ENCODE measurements at places on chromosomes 13 and 19.
A peak's percentile ranks its signal among the peaks of the same experiment; 100 is the strongest.

GRCh38 chr13:105220063-105220462 is 1315.4 kb downstream of the EFNB2 start:
- DNase-seq: no peak

DNA sequence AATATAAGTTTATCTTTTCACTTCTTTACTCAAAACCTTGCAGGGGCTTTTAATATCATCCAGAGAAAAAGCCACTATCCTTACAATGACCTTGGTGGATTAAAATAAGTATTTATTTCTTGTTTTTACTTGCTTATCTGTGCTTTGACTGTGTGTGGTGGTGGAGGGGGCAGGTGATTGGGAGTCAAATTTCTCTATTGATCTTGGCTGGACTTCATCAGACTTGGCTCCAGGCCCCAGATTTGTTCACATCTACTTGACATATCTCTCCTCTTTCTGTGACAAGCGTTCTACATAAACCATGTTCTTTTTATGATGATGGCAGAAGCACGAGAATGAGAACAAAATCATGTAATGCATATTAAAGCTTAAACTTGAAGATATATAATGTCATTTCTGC is 670.8 kb downstream of the PCDH17 start:
- no peak for DNase-seq

DNA sequence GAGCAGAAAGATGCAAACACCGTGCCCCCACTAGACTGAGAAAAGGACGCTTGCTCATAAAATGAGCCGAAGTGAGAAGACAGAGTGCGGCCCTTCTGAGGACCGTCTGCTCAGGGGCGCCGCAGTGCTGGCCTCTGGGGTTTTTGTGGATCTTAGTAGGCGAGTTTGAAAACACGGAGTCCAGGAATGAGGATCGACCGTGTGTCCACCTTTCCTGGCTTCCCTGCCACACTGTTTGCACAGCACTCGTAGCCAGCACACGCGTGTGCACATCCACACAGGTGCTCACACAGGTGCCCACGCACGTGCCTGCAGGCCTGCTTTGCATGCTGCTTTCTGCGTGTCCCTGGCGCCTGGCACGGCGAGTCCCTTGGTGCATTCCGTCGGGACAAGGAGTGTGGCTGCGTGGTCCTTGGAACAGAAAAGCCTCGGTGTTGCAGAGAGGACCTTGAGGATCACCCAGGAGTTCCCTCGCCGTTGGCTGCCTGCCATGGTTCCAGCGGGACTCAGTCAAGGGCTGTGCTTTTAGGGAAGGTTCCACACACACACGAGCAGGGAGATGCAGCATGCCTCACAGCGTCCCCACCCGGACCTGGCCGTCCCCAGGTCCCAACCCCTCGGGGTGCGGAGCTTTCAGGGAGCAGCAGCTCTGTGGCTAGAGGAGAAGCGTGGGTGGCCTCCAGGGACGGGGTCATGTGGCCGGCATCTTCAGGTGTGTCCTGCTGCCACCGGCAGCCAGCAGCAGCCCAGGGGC is 10.1 kb upstream of the ZNF554 start:
- DNase-seq: no peak

DNA sequence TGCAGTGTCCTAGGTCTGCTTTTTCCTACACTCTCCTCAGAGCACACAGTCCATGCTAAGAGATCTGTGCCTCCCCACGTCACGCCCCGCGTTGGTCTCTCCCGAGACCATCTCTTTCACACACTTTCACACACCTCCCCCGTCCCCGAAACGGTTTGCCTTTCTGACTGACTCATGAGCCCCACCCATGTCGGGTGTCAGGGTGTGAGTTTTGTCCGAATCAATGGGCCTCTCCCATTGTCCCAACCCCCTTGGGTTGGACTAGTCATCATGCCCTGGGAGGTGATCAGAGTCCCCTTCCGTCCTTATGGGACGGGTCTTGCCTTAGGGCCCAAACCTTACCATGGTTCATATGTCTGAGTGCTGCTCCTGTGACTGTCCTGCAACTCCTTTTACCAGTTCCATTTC is 214.0 kb upstream of the HTR2A start:
- DNase-seq: no peak

GRCh38 chr19:4539693-4540581 is at the start of gene LRG1:
Gene LRG1 (minus strand): TSS chr19:4540036. CDS start chr19:4540013, 23 bp downstream.
- no peak for DNase-seq

- no peak for DNase-seq
Measured at GRCh38 chr13:111338841-111339240, 18.4 kb downstream of the TEX29 start.

DNA sequence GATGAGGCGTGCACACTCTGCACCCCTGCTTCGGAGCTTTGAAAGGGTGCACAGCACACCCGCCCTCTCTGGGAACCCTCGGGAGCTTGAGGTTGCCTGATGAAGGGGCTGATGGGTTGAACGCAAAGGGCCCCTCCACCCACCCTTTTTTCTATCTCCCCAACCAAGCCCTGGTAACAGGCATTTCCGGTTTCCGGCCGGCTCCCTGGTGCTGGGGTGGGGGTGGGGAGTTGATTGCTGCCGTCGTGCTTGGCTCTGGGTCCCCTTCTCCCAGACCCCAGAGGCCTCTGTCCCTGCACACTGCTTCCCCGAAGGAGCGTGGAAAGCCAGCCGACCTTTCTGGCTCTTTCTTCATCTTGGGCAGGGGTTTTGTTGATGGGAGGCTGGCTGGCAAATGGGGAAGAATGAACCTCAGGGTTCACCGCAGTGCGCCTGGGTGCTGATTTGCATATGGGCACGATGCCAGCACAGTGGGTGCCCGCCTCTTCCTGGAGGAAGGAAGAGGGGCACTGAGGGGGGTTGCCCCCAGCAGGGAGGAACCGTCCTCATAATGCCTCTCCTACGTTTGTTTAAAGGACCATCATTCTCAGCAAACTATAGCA is 29.1 kb downstream of the VAV1 start:
- DNase-seq: peak; percentile 48

- no peak for DNase-seq
Measured at GRCh38 chr13:46102255-46102605, 2.6 kb downstream of the CPB2 start.

DNA sequence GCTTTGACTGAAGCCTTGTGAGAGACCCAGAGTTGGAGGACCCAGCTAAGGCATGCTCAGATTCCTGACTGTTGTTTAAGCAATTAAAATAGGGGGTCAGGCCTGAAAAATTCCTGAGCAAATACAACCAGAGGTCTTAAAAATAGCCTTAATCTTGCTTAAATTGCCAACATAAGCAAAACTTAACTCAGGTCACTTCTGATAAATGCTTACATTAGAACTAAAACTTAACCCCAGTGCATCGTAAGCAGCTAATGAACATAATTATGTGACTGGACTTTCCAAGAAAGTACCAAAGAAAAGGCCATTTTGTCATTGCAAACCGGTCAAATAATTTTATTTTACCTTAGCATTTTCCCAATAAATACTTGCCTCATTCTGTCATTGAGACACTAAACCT is 294.5 kb downstream of the ENOX1 start:
- DNase-seq: no peak

DNA sequence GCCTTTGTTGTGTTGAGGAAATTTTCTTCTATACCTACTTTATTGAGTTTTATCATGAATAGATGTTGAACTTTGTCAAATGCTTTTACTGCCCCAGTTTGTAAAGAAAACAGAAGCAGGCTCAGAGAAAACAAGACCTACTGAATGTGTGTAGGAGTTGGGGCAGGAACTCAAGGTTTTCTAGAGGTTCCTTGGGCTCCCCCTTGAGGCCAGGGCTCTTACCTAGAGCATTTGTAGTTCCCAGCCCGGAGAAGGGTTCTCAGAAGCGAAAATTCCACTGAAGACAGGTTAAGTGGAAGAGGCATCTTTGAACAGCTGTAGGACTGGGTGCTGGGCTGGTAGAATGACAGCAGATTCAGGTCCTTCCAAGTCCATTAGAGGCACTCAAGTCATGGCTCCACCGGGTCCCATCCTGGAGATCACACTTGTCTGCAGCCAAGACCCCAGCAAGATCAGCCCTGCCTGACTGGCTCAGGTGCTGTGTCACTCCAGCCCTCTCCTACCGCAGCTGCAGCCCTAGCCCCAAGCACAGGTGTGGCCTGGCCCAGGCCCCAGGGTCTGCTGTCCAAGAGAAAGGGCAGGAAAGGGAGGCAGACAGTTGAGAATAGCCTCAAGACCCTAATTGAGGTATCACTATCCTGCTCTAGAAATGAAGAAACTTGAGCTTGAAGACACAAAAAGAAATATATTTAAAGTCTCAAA is 425.5 kb downstream of the PCDH20 start:
- peak; percentile 64 for DNase-seq

- peak; percentile 26 for DNase-seq
Measured at GRCh38 chr19:8017808-8018207, 12.4 kb upstream of the ELAVL1 start.

- DNase-seq: no peak
Measured at GRCh38 chr13:74128156-74128767, 5.9 kb downstream of the KLF12 start.

DNA sequence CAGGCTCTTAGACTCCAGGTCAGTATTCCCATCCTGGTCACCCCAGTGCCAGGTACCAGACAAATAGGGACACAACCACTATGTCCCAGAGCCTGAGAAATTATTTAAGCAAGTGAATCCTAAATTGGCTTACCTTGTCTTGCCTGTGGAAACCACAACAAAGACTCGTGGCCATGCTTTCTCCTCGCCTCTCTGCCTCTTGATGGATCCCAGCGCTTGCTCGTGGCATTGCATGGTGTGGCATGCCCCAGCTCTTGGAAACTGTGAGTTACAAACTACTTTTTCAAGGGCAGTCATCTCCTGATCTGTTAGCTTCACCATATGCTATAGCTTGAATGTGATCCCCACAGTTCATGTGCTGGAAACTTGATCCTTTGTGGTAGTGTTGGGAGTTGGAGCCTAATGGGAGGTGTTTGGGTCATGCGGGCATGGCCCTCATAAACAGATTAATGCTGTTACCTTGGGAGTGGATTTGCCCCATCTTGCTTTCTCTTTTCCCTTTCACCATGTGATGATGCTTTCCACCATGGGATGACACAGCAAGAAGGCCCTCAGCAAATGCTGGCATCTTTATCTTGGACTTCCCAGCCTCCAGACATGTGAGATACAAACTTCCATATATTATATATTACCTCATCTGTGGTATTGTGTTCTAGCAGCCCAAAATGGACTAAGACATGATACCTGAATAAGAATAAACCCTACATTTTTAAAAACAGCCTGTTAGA is 31.2 kb downstream of the SPRYD7 start:
- DNase-seq: no peak

GRCh38 chr19:14091813-14092462 is 1.4 kb upstream of the SAMD1 start:
- peak; percentile 30 for DNase-seq

GRCh38 chr13:111115965-111116521 is 933 bp downstream of the ARHGEF7 start:
- peak; percentile 67 for DNase-seq

DNA sequence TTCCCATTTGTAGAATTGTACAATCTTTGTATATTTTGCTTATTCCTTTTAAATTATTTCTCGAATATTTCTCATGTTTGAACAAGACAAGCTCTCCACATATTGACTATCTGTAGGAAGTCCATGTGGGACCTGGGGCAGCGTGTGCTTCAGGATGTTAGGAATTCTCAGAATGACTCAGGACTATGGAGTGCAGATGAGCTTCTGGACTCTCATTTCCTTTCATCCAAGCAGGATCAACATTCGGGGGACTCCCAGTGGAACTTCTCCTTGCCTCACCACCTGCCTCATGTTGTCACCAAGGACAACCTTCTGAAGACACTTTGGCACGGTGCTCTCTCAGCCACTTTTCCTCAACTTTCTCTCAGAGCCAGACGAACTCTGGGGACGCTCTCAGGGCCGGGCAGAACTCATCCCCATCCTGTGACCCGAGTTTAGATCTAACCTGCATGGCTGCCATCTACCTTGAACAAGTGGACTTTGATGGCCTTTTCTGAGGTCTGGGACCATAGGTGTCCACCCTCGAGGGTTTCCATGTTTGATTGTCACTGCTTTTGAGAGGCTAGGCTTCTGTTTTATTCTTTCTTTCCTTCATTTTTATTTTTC is 441.7 kb downstream of the IRS2 start:
- DNase-seq: peak; percentile 9

DNA sequence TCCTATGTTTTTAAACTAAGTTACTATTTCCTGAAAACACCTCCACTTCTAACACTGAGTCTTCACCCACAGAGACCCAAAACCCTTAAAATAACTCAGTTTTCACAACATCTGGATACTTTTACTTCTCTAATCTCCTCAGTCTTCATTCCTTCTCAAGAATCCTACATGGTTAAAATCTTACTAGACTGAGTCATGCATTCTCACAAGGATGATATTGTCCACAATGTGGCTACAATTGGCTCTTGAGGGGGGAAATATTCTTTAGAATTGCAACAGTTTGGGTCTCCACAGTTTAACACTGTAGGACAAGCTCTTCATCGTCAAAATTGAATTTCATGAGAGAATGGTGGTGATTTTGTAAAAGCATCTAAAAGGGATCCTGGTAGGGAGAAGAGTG is 397.1 kb downstream of the SLITRK5 start:
- no peak for DNase-seq

DNA sequence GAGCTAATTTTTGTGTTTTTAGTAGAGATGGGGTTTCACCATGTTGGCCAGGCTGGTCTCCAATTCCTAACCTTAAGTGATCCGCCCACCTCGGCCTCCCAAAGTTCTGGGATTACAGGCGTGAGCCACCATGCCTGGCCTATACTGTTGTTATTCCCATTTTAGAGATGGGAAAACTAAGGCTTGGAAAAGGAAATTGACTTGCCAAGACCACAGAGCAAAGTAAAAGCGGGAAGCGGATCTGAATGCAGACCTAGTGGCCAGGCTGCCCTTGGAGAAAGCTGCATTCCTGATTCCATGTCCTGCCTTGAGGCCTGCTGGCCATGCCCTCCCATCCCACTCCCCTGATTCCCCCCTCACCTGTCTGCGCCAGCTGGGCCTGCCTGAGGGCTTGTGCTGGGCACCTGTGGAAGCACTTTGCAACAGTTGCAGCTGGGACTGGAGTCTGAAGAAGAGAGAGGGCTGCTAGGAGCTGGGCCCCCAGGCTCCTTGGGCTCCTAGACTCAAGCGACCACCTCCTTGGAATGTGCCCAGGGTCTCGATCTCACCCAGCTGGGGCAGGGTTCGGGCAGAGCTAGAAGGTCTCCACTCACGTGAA is 5.7 kb downstream of the PALM3 start:
- peak; percentile 22 for DNase-seq

- no peak for DNase-seq
Measured at GRCh38 chr13:83499286-83499685, 383.0 kb downstream of the SLITRK1 start.

- no peak for DNase-seq
Measured at GRCh38 chr13:79290595-79291244, 115.3 kb downstream of the RBM26 start.

GRCh38 chr19:21082011-21082975 is at the start of gene ZNF714:
Gene ZNF714 (plus strand): TSS chr19:21082203. CDS start chr19:21098269, 16,066 bp downstream.
- peak; percentile 99 for DNase-seq

GRCh38 chr13:78540058-78540457 is 63.3 kb downstream of the POU4F1 start:
- no peak for DNase-seq

DNA sequence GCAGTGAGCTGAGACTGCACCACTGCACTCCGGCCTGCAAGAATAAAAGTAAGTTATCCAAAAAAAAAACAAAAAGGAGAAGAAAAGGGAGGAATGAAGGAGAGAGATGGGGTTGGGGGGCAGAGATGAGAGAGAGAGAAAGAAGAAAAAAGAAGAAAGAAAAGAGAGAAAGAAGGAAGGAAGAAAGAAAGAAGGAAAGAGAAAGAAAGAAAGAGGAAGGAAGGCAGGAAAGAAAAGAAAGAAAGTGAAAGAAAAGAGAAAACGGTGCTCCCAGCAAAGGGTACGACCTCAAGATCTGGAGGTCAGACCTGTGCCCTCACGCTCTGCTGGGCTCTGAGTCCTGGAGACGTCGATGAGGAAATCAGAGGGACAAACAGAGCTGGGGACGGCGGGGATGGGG is 3.7 kb downstream of the A1BG start:
- no peak for DNase-seq
